Kidney (tissue), 22 donors: ENCODE measurements at places on chromosomes 1 and 21. TPM values are rescaled to one million over a fixed set of nuclear protein-coding genes. Genes with fewer than 3 reads are reported as not detected.

The KLF17 gene
- not detected for total RNA-seq

The CHIA gene
- not detected for total RNA-seq

The FAM151A gene
- not detected for total RNA-seq

The NPHS2 gene
- 1.2 TPM for total RNA-seq

The BLACAT1 gene
- 4.3 TPM for total RNA-seq

The MMP23B gene
- 7.1 TPM for total RNA-seq

The MXRA8 gene
- total RNA-seq = 26.0 TPM

The VWA1 gene
- 116 TPM for total RNA-seq

GRCh38 chr1:205330150-205330549 lies 8.6 kb upstream of the NUAK2 start:
- peaks cover 35% of the 10 kb centered on the region for H3K4me1 ChIP-seq
- no peaks in the 10 kb centered on the region for H3K27me3 ChIP-seq
- no peak for DNase-seq

DNA sequence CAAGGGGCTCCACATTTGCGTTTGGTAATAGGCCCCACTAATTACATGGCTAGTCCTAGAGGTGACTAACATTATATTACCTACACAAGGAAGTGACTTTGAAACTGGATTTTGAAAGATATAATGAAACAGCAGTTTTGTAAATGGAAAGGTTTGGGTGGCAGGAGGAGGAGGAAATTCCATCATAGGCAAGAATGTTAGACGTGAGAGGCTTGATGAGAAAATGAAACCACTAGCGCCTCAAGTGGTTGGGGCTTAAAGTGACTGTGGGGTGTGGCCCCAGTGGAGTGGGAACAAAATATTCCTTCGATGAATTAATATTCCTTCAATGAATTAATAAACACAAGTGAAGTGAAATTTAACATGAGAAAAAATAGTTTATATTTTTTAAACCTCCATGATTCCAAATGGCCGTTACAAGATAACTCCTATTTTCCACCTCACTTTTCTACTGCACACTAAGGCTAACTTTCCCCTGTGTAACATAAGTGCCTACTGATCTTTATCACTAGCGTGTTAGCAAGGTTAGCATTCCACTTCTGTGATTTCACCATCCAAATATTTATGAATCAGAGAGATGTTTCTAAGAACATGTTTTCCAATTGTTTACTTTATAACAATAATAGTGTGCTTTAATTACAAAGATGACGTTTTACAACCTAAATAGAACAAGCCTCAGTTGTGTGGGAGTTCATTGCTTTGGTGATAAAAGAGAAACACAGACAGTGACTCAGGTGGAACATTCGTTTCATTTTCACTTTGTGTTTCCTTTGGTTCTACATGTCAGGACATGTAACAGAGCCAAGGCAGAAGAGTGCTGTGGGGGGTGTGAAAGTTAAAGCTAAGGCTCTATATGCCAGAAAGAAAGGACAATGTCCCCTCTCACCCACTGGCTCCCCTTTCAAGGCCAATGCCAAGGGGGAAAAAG lies 12.5 kb upstream of the ATF3 start:
- H3K27me3 ChIP-seq = no peaks in the 10 kb centered on the region
- no peaks in the 10 kb centered on the region for H3K36me3 ChIP-seq
- H3K4me1 ChIP-seq = no peaks in the 10 kb centered on the region

- no peak overlapping the region for H3K27ac ChIP-seq
- H3K4me1 ChIP-seq = peaks cover 13% of the 10 kb centered on the region
- H3K4me3 ChIP-seq = no peak overlapping the region
- H3K36me3 ChIP-seq = no peaks in the 10 kb centered on the region
Measured at GRCh38 chr1:201885531-201886075, 3.1 kb upstream of the SHISA4 start.

DNA sequence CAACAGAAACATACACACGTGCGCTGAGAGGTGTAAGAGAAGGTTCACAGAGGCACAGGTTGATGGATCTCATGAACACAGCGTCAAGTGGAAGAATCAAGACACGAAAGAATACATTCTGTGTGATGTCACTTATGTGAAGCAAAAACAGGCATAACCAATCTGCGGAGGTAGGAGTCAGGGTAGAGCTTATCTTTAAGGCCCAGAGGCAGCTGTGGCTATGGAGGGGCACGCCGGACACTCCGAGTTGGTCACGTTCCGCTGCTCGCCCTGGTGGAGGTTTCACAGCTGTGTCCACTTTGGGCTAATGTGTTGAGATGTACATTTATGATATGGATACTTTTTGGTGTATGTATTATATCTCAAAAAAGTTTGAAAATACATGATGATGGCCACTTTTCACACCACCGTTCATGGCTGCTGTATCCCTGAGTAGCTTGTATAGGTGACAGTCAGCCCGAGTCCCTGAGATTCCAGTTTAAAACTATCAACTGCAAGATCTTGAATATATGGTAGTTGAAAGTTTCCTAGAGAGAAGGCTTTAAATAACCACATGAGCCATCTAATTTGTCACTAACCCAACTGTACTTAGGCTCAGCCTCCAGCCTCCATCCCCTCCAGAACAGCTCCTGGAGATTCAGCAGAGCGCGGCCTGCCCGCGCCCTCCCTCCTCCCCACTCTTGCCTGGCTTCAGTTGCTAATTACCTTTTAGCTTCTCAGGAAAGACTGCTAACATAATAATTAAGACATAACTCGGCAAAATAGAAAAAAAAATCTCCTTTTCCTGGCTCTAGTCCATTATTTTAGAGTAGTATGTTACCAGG lies 6.7 kb upstream of the ADARB1 start:
- no peaks in the 10 kb centered on the region for H3K36me3 ChIP-seq
- H3K4me3 ChIP-seq = no peak overlapping the region
- no peaks in the 10 kb centered on the region for H3K4me1 ChIP-seq
- no peak for DNase-seq
- no peak overlapping the region for H3K27ac ChIP-seq
- no peaks in the 10 kb centered on the region for H3K27me3 ChIP-seq

GRCh38 chr1:64234714-64235113 lies 31.3 kb downstream of the UBE2U start:
- no peaks in the 10 kb centered on the region for H3K4me1 ChIP-seq
- no peak overlapping the region for H3K27ac ChIP-seq
- no peaks in the 10 kb centered on the region for H3K36me3 ChIP-seq
- H3K27me3 ChIP-seq = no peaks in the 10 kb centered on the region

DNA sequence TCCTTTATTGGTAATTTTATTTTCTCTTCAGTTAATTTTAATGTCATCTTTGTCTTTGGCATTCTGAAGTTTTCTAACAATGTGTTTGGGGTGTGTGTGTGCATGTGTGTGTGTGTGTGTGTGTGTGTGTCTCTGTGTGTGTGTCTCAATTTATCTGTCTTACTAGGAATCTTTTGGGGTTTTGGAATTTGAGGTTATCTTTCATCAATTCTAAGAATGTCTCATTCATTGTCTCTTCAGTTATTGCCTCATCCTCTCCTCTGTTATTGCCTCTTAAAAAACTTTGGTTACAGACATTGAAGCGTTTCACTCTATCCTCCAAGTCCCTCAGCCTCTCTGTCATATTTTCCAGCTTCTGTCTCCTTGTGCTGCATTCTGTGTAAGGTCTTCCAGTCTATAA lies 18.1 kb upstream of the SAMD13 start:
- no peak overlapping the region for H3K27ac ChIP-seq
- H3K27me3 ChIP-seq = no peaks in the 10 kb centered on the region
- H3K36me3 ChIP-seq = no peaks in the 10 kb centered on the region
- no peak for DNase-seq
- H3K4me3 ChIP-seq = no peak overlapping the region

GRCh38 chr1:156927215-156928042 lies 7.0 kb downstream of the LRRC71 start:
- no peak overlapping the region for H3K27ac ChIP-seq
- no peak overlapping the region for H3K4me3 ChIP-seq
- peak; percentile 85 for DNase-seq
- H3K4me1 ChIP-seq = peaks cover 2% of the 10 kb centered on the region
- peaks cover 30% of the 10 kb centered on the region for H3K27me3 ChIP-seq
- no peaks in the 10 kb centered on the region for H3K36me3 ChIP-seq

DNA sequence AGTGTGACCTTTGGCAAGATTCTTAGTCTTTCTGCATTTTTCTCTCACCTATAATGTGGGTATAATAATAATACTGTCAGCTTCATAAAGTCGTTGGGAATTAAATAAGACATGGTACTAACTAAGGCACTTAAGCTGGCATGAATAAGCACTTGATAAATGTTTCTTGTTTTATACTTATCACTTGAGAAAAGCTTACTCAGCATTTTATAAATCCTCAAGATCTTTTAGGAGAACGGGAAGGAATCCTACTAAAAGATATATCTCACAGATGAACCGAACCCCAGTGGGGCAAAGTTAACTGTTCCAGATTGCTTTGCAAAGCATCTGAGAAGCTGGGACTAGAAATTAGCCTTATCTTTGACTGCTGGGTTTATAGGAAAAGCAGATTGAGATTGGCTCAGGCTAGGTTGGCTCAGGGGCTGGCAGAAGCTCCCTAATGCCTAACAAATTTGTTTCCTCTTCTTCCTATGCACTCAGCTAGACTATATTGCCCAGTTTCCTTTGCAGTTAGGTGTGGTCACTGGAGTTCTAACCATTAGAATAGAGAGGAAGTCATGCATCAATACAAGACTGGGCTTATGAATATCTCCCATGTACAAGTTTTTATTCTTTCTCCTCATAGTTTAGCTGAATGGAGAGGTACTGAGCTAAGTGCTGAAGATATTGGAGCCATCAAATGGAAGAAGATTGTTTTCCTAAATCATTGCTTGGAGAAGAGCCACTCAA lies 110.3 kb downstream of the TBX15 start:
- no peak for DNase-seq
- H3K4me3 ChIP-seq = no peak overlapping the region
- H3K27me3 ChIP-seq = no peaks in the 10 kb centered on the region
- no peaks in the 10 kb centered on the region for H3K36me3 ChIP-seq
- no peaks in the 10 kb centered on the region for H3K4me1 ChIP-seq
- no peak overlapping the region for H3K27ac ChIP-seq

GRCh38 chr1:167635156-167635648 lies 5.2 kb downstream of the RCSD1 start:
- no peaks in the 10 kb centered on the region for H3K27me3 ChIP-seq
- no peak overlapping the region for H3K27ac ChIP-seq
- peak; percentile 71 for DNase-seq
- H3K4me1 ChIP-seq = peaks cover 9% of the 10 kb centered on the region

GRCh38 chr1:192005976-192006375 lies 152.3 kb upstream of the RGS18 start:
- no peak overlapping the region for H3K4me3 ChIP-seq
- H3K27me3 ChIP-seq = no peaks in the 10 kb centered on the region
- DNase-seq = no peak
- H3K4me1 ChIP-seq = no peaks in the 10 kb centered on the region
- H3K27ac ChIP-seq = no peak overlapping the region

DNA sequence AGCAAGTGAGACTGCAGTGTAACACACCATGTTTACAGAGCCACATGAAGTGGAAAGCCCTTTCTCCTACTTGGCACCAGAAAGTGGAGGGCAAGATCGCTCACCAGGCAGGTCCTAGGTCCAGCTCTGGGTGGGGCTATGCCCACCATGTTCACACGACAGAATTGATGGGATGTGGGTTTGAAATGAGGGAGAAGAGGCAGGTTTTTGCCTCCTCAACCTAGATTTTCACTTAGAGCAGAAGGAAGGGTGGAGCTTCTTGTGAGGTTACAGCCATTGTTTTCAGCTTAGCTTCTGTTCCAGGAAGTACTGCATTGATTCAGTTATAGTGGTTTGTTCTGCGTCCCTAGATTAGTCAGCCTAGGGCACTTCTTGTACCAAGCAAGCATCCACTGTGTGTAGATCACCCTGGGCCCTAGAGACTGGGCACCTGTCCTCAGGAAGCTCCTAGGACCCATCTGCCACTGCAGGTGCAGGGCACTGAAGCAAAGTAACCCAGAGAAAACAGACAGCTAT lies 2.3 kb downstream of the CD53 start:
- no peak overlapping the region for H3K27ac ChIP-seq
- H3K4me3 ChIP-seq = no peak overlapping the region
- H3K4me1 ChIP-seq = no peaks in the 10 kb centered on the region
- H3K36me3 ChIP-seq = no peaks in the 10 kb centered on the region
- no peak for DNase-seq
- H3K27me3 ChIP-seq = no peaks in the 10 kb centered on the region

GRCh38 chr1:200907611-200908097 lies 13.0 kb downstream of the INAVA start:
- H3K4me1 ChIP-seq = no peaks in the 10 kb centered on the region
- H3K4me3 ChIP-seq = no peak overlapping the region
- H3K27ac ChIP-seq = no peak overlapping the region
- no peaks in the 10 kb centered on the region for H3K27me3 ChIP-seq
- DNase-seq = no peak

DNA sequence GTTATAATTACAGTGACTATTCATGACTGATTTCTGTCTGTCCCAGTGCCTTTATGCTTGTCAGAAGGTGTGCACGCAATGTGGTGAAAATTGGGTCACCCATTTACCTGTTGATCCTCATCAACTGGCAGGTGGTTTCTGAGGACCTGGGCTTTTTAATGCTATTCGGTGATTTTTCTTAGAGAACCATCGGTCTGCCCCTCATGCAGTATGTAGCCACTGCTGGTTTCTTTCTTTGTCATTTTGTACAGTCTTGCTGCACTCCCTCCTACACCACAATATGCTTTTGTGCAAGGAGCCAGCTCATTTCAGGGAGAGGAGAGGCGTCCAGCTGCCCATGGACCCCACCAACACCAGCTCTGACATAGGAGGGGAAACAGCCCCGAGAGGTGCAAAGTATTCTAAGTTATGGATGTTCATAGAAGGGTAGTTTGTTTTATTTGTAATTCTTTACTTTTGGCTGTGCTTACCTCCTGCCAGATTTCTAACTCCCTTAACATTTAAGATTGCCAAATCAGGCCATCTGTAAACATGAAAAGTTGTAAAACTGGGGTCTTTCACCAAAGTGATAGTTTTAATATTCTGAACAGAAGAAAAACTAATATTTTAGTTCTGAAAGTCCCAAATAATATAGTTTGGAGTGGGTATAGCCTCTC lies 325.3 kb downstream of the PTBP2 start:
- H3K36me3 ChIP-seq = no peaks in the 10 kb centered on the region
- H3K4me3 ChIP-seq = no peak overlapping the region
- H3K4me1 ChIP-seq = no peaks in the 10 kb centered on the region
- no peaks in the 10 kb centered on the region for H3K27me3 ChIP-seq
- DNase-seq = no peak

DNA sequence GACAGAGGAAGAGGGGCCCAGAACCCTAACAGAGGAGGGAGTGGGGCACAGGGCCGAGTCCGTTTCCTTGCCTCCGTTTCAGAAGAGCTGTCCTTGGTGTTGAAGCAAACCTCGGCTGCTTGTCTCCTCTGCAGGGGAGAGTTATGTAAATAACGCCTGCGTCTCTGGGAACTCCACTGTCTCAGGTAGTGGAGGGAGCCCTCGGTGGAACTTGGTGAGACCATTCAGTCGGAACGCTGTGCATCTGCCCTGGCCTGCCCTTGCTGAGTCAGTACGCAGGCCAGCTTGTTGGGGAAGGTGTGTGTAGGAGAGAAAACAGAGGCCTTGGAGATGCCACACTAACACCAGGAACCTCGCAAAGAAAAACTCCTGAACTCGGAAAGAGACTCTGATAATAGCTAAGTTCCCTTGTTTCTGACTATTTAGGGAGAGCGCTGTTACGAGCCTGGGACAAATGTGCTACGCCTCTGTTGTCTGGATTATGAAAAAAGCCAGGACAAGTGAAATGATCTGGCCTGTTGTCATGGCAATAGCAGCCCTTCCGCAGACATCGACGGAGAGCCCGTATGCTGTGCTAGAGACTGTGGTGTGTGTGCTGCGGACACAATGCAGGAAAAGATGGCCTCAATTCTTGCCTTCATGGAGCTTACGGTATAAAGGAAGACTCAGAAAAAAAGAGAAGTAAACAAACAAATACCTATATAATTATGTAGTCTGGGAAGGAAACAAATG lies 94.6 kb upstream of the AKT3 start:
- H3K4me3 ChIP-seq = peak overlapping the region; percentile 39
- no peaks in the 10 kb centered on the region for H3K27me3 ChIP-seq
- peak overlapping the region; percentile 65 for H3K27ac ChIP-seq
- DNase-seq = peak; percentile 76
